Tongue (tissue), 3 donors: ENCODE measurements at places on chromosomes 3 and 15. TPM values are rescaled to one million over a fixed set of nuclear protein-coding genes. Genes with fewer than 3 reads are reported as not detected.

The RHCG gene
- 70.4 TPM for total RNA-seq

The GOLGA6L4 gene
- 2.6 TPM for total RNA-seq

The CYP8B1 gene
- total RNA-seq = not detected

The GOLGA6B gene
- 0.21 TPM for total RNA-seq

The LMLN gene
- total RNA-seq = 9.2 TPM

The C3orf49 gene
- total RNA-seq = not detected

The SLC6A1 gene
- total RNA-seq = 3.1 TPM

The NCEH1 gene
- 4.7 TPM for total RNA-seq

The ANKRD34C gene
- total RNA-seq = 0.21 TPM

The PIGX gene
- total RNA-seq = 35.1 TPM
